Vagina (tissue), 2 donors: ENCODE measurements at places on chromosomes 4 and X.

DNA sequence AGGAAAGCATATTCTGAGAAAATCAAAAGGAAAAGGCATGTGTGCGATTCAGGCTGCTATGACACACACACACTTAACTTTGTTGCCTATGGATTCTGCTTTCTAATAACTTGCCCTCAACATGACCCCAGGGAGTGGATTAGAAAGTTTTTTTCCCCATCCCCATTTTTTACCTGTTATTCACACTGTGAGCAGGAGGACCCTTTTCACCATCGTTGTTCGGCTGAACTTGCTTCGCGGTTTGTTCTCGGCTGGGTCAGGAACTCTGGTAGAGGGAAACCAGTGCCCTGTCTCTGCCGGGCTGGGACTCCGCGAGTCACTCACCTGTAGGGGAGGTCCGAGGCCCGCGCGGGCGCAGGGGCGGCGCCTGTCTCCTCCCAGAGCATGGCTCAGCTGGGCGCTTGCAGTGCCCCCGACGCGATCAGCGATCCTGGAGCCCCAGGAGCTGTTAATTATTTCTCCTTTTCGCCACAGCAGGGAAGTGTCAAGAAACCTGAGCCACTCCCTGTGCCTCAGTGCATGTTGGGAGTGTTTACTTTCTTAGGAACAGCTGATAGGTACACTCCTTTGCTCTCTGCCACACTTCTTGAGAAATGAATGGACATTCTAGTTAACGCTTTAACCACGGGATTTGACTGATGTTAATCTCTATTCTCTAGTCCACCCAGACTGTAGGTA lies at the start of gene RASSF6:
Gene RASSF6, minus strand, starts transcription at position 322 of the 678 bp plus-strand sequence. CDS start 8,641 bp downstream, outside the sequence.
- DNase-seq: no peak

DNA sequence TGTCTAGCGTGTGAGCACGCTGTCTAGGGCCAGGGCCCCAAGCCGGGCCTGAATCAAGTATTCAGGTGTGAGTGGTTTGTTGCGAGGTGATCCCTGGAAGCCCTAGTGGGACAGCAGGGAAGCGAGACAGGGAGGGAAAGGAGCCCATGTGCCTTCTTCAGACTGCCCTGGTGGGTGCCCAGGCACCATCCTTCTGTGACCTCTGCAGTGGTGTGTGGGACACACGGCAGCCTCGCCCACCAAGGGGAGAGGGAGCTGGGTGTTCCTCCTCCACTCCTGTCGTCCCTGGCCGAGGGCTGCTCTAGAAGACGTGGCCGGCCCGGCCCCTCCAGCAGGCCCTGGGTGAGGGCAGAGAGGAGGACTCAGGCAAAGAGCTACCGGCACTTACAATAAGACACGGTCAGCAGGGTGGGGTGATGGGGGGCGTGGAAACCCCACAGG lies 47.4 kb downstream of the HTRA3 start:
- DNase-seq: peak; percentile 76

- DNase-seq: no peak
Observed at GRCh38 chrX:34560180-34560579, 96.9 kb downstream of the TMEM47 start.

DNA sequence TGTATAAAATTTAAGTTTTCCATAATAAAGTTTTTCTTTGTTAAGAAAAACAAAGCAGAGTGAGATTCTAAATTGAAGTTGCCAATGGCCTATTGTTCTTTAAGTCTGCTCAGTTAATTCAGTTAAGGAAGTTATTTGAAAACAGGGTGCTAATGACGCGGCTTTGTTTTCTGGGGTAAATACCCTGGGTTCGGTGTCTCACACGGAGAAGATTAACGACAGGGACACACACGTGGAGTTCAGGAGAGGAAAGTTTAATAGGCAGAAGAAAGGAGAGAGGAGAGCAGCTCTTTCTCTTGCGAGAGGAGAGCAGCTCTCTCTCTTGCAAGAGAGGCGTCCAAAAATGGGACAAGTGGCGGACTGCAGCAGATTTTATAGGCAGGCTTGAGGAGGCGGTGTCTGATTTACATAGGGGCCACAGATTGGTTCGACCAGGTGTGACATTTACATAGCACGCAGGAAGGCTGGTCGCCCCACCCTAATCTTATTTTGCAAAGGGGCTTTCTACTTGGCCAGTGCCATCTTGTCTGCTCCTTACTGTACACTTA lies 9.6 kb downstream of the CA5B start:
- no peak for DNase-seq

GRCh38 chr4:114116861-114117260 lies 137.4 kb upstream of the ARSJ start:
- DNase-seq: no peak

GRCh38 chr4:1290165-1290977 lies 680 bp downstream of the MAEA start:
- DNase-seq: no peak

- DNase-seq: no peak
Observed at GRCh38 chrX:13369256-13370030, 49.6 kb upstream of the ATXN3L start.

DNA sequence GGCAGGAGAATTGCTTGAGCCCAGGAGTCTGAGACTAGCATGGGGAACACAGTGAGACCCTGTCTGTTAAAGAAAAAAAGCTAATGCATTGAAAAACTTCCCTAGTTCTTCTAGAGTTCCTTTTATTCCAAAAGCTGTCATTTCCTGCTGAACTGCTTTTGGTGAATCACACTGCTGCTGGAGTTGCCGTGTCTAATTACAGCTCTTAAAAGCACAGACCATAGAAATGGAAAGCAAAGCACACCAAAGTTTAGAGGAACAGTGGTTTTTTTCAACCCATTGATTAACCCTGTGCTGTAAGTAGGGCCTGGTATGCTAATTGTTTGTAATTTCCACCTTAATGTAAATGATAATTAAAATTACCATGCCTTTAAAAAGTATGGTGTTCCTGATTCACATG lies 52.4 kb downstream of the SEPTIN11 start:
- no peak for DNase-seq

DNA sequence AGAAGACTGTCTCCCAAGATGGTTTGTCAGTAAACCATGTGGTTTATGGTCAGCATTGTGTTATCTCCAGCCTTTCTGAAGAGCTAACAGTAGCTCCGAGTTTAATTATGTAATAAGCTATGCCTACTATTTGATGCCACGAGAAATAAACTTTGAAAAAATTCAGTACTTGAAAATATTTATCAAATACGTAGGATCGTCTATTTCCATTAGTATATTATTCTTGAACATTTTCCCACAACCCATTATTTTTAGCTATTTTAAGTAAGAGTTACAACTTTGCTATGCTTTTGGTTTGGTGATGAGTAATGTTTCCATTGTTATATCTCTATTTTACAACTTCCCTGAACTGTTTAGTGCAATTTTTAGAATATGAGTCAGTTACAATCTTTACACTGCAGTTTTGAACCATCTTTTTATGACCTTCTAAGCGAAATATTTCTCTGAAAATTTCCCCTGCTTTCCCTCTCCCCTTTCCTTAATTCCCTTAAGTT lies 44.5 kb upstream of the TRIM2 start:
- no peak for DNase-seq

DNA sequence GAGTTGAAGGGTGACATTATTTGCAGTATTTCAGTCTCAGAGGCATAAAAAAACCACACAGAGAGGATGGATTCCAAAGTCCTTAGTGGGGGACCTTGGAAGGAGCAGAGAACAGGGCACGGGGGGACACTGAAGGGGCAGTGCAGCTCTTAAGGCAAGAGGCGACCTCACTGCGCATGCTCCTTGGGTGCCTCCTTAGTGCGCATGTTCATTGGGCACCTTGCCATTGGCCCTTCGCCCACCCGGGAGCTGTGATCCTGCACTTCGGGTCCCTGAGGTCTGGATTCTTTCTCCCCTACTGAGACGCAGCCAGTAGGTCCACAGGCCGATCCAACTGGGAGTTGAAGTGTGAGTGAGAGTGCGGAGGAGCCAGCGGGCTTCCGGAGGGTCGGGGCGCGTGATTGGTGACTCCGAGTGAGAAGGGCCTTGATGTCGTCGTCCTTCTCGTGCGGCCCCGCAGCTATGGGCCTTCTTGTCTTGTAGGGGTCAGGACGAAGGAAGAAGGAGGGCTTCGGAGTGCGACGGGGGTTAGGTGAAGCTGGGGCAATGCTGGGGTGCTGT lies at the start of gene XAGE5:
Gene XAGE5, plus strand, starts transcription at position 223 of the 561 bp plus-strand sequence. CDS start 1,280 bp downstream, outside the sequence.
- no peak for DNase-seq

DNA sequence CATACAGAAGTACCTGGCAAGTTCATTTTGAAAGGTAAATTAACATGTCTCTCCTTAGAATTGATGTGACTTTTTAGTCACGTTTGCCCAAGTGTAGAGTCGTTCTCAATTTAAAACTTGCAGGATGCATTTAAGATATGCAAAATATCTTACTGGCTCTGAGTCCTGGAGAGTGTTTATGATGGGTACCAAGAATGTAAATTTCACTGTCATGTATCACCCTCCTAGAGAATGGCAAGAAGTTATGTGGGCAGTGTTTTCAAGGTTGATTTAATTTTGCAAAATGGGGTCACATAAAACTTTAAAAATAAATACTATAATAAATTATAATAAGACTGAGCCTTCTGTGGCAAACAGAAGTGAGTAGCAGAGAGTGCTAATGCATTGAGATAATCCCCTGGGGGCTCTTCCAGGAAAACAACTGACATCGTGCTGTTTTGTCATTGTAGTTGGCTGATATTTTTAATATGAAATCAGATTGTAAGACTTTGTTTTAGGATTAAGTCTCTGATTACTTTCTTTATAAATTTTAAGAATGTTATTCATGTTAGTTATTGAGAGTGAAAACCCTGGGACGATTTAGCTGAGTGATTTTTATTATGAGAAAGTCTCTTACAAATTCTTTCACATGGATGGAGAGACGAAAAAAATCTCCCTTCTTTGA lies 103.0 kb downstream of the AFF1 start:
- no peak for DNase-seq

GRCh38 chr4:118955515-118955914 lies 66.9 kb downstream of the SYNPO2 start:
- no peak for DNase-seq

DNA sequence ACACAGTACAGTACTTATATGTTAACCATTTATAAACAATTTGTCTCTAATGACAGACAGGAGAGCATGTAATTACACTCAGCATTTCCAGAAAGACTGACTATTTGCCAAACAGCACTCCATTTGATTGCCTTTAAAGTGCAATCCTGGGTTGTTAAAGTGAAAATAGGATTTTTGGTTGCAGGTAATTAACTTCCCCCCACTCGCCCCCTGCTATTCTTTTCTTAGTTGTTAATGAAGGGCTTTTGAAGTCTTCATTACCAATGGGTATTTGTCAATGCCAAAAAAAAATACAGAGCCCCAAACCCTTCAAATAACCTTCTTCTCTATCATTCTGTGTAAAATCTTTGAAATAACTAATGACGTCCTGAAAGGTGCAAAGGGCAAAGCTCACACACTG lies 825.6 kb downstream of the STPG2 start:
- DNase-seq: no peak
